NCI-H2171 (cell line): ENCODE measurements at places on chromosomes 12 and 14.

DNA sequence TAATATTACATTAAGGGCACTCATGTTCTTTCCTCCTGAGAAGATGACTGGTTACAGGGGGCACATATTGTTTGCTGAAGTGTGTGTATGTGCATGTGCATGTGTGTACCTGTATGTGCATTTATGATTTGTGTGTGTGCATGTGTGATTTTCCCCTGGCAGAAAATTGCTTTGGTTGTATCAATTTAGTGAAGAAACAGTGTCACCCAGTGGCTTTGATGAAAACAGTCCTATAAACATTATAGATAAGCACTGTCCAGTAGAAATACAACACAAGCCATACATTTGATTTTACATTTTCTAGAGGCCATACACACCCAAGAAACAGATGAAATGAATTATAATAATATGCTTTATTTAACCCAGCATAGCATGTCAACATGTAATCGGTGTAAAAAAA, 8.6 kb downstream of the PDE3A start:
- no peak for DNase-seq

DNA sequence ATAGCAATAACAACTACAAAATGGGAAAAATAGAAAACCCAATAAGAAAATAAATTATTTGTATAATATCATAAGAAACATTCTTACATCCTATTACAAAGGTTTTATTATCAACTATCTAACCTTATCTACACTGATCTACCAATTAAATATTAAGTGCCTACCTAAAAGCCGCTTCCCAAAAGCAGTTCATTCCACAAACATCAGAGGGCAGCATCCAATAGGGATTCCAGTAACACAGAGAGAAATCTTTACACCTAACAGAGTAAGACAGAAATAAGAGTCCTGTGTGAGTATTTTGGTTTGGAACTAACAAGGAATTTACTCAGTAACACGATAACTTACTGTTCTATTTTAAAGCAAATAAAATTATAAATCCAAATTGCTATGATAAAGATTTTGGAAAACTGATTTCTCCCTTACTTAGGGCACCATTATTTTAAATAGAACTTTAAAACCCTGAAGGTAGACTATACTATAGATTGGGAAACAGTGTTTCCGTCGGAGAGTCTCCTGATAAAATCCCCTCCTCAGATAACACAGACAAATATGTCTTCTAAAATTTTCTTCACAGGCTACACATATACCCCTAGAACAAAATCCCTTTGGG, 15.0 kb downstream of the GXYLT1 start:
- DNase-seq = peak; percentile 42

DNA sequence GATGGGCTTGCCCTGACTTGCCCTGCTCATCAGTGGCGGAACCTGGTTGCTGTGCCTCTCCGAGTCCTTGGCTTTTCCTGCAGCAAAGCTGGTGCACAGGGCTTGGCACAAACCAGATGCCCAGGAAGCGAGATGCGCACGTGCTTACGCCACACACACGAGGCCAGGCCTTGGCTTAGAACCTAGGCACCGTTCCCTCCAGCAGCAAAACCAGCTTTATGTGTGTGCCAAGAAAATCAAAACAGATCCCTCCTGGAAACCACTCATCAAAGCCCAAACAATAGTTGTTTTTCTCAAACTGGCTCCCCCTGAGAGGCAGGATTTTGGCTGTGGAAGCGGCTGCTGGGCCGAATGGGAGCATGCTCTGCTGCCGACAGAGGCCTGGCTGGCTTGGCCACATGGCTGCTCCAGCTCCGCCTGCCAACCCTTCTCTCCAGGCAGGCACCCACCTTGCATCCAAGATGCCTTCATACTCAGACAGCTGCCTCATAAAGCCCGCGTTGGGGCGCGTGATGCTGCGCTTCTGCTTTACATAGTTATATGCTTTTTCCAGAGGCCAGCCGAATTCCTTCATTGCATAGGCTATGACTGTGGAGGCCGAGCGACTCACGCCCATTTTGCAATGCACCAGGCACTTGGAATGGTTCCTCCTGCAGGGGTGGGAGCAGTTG, 58.7 kb downstream of the SSH1 start:
- no peak for DNase-seq

- no peak for DNase-seq
These were observed 194.9 kb downstream of the PPFIA2 start for GRCh38 chr12:81564237-81564636.

DNA sequence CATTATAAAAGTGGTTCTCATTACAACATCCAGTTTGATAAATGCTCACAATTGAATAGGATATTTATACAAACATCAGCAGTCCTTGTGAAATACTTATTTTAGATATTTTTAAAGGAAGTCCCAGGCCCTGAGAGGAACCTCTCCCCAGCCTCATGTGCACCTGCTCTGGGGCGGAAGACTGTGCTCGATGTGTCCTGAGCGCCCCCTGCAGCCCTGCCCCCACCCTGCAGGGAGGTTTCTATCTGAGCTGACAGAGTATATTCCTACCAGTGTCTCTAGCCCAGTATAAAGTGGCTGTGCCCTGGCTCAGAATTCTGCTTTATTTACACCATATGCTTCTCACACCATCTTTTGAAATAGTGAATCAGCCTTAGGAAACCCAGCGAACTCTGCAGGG, 1349.1 kb downstream of the TMEM121 start:
- DNase-seq = no peak

GRCh38 chr12:92088805-92089204, 56.8 kb downstream of the BTG1 start:
- DNase-seq = no peak
